CD4-positive, CD25-positive, alpha-beta regulatory T cell (primary cell): ENCODE measurements at places on chromosomes 16 and 17. TPM values are rescaled to one million over a fixed set of nuclear protein-coding genes. Genes with fewer than 3 reads are reported as not detected.

Gene MEIOC
- total RNA-seq: not detected

DNA sequence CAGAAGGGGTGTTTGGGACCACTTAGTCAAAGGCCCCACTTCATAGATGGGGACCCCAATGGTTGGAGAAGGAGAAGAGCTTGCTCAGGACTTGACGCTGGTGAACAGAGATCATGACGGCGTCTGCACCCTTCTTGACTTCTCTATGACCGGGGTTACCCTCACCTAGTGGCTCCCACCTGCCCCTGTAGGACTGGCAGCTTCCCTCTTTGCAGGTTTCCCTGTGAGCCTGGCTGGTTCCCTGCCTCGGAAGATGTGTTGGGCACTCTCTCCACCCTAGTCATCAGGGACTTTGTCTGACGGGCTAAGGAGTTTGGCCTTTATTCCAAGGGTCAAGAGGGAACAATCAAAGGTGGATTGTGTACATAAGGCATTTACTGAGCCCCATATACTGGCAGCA lies 22.7 kb downstream of the TBX4 start:
- DNase-seq: no peak
- no peaks in the 10 kb centered on the region for H3K27me3 ChIP-seq
- H3K4me1 ChIP-seq: no peaks in the 10 kb centered on the region
- no peak overlapping the region for H3K4me3 ChIP-seq
- no peak overlapping the region for H3K27ac ChIP-seq

GRCh38 chr17:7250695-7251627 lies 573 bp downstream of the CTDNEP1 start:
- H3K36me3 ChIP-seq: peaks cover 17% of the 10 kb centered on the region
- no peaks in the 10 kb centered on the region for H3K27me3 ChIP-seq
- H3K27ac ChIP-seq: peak overlapping the region; percentile 100
- peak overlapping the region; percentile 77 for H3K4me3 ChIP-seq

Gene IGSF6
- 0.25 TPM for total RNA-seq

- no peaks in the 10 kb centered on the region for H3K4me1 ChIP-seq
- DNase-seq: no peak
- H3K4me3 ChIP-seq: no peak overlapping the region
- H3K36me3 ChIP-seq: no peaks in the 10 kb centered on the region
- H3K27me3 ChIP-seq: no peaks in the 10 kb centered on the region
Measured at GRCh38 chr17:32912218-32912897, 15.6 kb upstream of the TMEM98 start.

DNA sequence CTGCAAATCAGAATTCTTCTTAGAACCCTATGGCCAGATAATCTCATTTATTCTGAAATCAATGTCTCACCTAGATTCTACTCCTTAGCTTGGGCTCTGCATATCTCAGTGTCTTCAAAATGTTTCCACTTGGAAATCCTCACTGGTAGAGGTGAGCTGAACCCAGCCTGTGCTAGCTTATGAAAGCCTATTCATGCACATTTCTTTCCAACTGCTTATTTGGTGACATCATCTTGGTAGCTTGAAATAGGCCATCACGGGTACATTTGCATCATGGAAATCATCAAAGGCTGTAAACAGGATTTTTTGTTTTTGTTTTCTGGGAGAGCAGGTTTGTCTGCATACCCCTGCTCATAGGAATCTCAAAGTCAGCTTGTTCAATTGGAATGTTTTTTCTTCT lies 130.8 kb downstream of the KCNJ18 start:
- no peaks in the 10 kb centered on the region for H3K4me1 ChIP-seq
- no peaks in the 10 kb centered on the region for H3K36me3 ChIP-seq
- H3K4me3 ChIP-seq: no peak overlapping the region
- no peaks in the 10 kb centered on the region for H3K27me3 ChIP-seq
- no peak overlapping the region for H3K27ac ChIP-seq

DNA sequence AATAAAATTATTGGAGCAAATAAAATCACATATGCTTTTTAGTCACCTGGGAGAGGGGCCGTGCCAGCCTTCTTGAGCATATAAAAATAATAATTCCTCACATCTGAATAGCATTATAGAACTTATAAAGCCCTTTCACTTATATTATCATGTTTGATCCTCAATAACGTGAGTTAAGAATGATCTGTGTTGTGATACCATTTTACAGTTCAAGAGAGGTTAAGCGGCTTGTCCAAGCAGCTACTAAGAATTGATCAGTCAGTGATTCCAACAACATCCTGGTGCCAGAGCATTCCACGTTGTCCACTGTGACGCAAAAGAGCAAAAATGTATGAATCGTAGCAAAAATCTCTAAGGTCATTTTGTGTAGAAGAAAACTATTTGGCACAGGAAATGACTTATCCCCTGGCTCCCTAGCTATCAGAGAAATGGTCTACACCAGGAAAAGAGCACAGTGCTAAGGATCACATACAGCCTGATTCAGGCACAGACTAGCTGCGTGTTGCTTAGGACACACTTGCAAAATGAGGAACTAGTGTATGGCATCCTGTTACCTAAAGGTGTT lies 33.0 kb downstream of the ANKFN1 start:
- no peak overlapping the region for H3K4me3 ChIP-seq
- H3K27me3 ChIP-seq: no peaks in the 10 kb centered on the region
- DNase-seq: no peak

DNA sequence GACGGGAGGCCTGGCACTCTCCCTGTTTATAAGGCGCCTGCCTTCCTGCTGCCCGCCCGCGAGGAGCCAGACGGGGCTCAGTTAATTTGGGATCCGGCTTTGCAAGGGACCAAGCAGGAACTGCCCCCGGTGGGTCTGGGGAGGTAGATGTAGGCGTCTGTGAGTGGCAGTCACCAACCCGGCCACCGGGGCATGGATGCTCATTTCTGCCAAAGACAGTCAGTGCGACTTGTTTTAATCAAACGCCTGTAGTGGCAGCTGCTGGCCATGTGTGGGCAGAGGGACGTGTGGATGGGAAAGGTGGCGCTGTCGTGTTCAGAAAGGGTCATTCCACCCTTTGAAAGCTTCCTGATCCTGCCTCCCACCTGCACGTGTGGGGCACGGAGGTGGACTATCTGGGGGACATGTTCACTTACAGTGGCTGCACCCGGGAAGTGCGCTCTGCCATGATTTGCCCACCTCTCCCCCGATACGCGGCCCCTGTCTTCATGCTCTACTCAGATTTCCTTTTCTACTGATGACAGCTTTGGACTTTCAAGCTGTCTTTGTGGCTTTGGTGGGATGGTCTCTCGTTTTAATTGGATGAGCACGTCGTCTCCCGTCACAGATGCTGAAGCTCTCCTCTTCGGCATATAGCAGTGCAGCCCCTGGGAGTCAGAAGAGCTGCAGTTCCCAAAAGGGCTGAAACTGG lies 60.3 kb upstream of the CIBAR2 start:
- H3K4me1 ChIP-seq: no peaks in the 10 kb centered on the region
- no peaks in the 10 kb centered on the region for H3K36me3 ChIP-seq
- no peak overlapping the region for H3K27ac ChIP-seq
- no peak for DNase-seq

GRCh38 chr17:38970128-38970527 lies 2.9 kb upstream of the FBXO47 start:
- no peak for DNase-seq
- no peaks in the 10 kb centered on the region for H3K27me3 ChIP-seq
- H3K27ac ChIP-seq: no peak overlapping the region
- H3K36me3 ChIP-seq: no peaks in the 10 kb centered on the region
- no peak overlapping the region for H3K4me3 ChIP-seq

- no peaks in the 10 kb centered on the region for H3K27me3 ChIP-seq
- H3K4me1 ChIP-seq: no peaks in the 10 kb centered on the region
- H3K27ac ChIP-seq: no peak overlapping the region
- no peak for DNase-seq
- H3K36me3 ChIP-seq: no peaks in the 10 kb centered on the region
- H3K4me3 ChIP-seq: no peak overlapping the region
Measured at GRCh38 chr16:11481987-11482386, 104.7 kb downstream of the LITAF start.

DNA sequence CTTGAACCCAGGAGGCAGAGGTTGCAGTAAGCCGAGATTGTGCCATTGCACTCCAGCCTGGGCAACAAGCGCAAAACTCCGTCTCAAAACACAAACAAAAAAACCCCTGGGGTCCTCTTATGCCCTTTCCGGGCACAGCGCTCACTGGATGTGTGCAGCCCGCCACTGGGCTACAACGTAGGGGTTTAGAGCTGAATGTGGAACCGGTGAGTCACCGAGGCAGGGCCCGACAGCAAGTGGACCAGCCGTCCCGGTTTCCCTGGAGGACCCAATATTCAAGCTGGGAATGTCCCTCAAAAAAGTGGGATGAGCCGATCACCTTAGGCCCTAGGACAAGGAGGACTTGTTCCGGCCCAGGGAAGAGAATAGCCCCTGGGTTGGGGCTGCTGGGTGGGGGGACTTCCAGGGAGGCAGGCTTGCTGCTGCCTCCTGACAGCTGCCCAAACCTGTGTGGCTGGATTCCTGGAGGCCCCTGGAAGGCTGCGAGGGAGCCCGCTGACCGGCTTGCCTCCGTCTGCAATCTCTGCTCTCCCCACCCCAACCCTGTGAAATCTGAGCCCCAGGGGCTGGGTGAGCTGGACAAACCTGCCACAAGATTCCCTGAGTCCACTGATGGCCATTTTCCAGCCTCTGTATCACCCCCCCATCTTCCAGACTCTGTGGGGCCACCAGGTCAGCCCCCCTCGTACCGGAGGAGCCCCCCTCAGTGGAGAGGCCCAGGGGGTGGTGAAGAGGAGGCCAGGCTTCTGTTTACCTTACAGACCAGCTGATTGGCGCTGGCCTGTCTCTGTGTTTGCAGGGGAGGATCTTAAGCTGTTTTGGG lies 2.9 kb upstream of the CLDN9 start:
- no peak overlapping the region for H3K4me3 ChIP-seq
- H3K4me1 ChIP-seq: peaks cover 28% of the 10 kb centered on the region
- no peaks in the 10 kb centered on the region for H3K27me3 ChIP-seq
- H3K27ac ChIP-seq: no peak overlapping the region
- no peaks in the 10 kb centered on the region for H3K36me3 ChIP-seq
- no peak for DNase-seq

Gene CACNA1H
- total RNA-seq: 4.2 TPM
